Myocyte (in vitro differentiated cells): ENCODE measurements at places on chromosomes 16 and 17.

GRCh38 chr17:36926226-36926625 lies 11.0 kb upstream of the LHX1 start:
- no peak for DNase-seq

- no peak for DNase-seq
Observed at GRCh38 chr16:55379371-55379770, 55.4 kb downstream of the IRX6 start.

DNA sequence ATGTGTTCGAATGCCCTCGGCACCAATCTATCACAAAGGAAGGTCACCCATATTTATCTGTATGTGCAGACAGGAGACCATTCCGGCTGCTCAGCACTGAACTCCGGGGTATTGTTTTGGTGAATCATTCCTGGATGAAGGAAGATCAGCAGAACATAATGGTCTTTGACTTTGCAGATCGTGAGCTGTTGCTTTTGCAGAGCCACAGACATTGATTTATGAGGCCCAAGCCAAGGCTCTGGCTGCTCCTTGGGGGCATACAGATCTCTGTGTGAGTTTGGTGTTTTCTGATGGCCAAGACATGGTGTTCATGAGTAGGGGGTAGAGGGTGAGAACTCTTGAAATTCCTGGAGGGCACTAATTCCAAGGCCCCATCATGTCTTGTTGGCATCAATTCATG lies 458.8 kb upstream of the HSBP1 start:
- DNase-seq, result no peak

DNA sequence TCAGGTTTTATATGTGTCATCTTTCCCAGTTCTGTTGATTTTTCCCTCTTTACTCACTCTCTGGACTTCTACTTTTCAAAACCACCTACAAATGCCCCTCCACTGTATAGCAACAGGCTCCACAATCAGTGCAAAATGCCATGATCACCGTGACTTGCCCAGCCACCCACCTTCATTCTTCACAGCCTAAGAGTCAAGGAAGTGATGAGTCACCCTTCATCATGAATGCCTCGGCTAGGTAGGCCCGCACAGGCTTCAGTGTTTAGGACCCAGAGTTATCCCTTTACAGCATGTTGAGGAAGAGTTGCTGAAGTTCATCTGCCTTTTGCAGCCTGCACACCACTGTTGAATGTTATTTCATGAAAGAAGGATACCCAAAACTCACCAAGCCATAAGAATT lies 158.6 kb downstream of the PMP22 start:
- DNase-seq, result no peak

- DNase-seq, result no peak
Observed at GRCh38 chr16:11238272-11239202, 17.5 kb downstream of the SOCS1 start.

GRCh38 chr17:63124536-63124935 lies 158.5 kb downstream of the TANC2 start:
- DNase-seq, result no peak

- no peak for DNase-seq
Observed at GRCh38 chr16:52817696-52818095, 235.0 kb downstream of the CHD9NB start.

DNA sequence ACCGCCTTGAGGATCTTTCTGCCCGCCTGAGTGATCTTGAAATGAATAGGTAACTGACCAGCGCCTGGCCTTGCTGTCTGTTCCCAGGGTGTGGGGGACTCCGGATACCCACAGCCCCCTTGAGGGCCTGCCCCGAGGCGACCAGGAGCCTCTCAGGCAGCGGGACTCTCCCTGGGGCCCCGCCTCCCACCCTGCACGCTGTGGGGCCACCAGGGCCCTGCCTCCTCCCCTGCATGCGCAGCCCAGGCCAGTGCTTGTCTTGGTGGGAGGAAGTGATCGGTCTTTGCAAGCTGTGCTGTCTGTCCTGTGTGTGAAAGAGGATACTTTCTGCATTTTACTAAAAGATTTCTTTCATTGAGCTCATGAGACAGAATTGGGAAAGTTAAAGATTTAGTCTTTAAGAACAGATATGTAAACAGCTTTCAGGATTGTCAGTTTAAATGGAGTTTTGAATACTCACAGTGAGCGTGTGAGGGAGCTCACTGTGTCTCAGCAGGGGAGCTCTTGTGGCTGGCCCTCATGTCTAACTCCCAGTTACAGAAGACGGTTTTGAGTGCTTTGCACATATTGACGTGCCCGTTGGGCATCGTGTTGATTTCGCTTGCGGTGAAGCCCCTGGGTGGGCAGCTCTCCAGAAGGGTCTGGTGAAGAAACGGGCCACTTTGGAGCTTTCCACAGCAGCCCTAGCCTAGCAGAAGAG lies 36.1 kb upstream of the CAPN15 start:
- DNase-seq, result no peak
